ENCODE measurements at places on chromosomes 7 and 10.

DNA sequence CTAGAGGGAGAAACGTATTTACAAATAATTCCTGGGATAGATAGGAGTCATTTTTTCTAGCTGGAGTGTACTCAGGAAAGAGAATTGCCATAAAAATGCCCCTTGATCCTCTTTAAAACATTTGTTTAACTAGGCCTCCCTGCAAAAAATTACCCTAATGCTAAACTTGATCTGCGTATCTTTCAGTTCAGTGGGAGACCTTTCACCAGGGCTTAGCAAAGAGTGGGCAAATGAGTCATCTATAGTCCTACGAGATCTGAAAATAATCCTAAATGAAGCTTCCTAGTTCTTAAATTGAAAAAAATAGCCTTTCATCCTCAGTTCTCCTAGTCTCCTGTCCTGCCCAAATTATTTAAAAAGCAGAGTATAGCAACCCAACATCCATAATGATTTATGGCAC is 198.6 kb upstream of the FRMD4A start:
- no peak for DNase-seq

- no peak for DNase-seq
Observed at GRCh38 chr10:9786101-9786500, 1231.6 kb upstream of the CELF2 start.

- DNase-seq, result no peak
Observed at GRCh38 chr7:142383841-142384492, 126.1 kb upstream of the PRSS58 start.

- DNase-seq, result no peak
Observed at GRCh38 chr7:77321300-77321699, 94.8 kb downstream of the GSAP start.

GRCh38 chr7:103346396-103346795 is 1.0 kb upstream of the PSMC2 start:
- DNase-seq, result no peak

- DNase-seq, result no peak
Observed at GRCh38 chr10:19815036-19815730, 1.0 kb upstream of the PLXDC2 start.

- DNase-seq, result no peak
Observed at GRCh38 chr7:23791721-23792120, 81.7 kb downstream of the STK31 start.

GRCh38 chr10:72480861-72481260 is 126.1 kb upstream of the DNAJB12 start:
- no peak for DNase-seq

DNA sequence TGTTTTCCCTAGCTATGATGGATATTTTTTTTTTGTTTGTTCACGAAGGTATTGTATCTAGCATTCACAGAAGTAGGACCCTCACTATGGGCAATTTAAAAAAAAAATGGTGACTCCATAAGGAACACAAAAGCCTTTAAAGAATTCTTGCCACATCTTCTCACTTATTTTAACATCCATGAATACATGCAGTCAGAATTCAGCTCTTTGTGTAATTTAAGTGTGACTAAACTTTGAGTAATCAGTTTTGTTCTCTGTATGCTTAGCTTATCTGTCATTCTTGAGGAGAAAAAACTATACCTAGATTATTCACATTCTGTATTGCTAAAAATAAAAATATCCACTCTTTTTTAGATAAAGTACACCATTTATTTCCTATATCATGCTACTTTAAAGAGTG is 313.2 kb upstream of the KCND2 start:
- DNase-seq, result no peak

GRCh38 chr10:119531067-119531466 is 11.5 kb downstream of the RGS10 start:
- DNase-seq, result no peak

- DNase-seq, result no peak
Observed at GRCh38 chr7:146660839-146661238, 544.2 kb downstream of the CNTNAP2 start.

DNA sequence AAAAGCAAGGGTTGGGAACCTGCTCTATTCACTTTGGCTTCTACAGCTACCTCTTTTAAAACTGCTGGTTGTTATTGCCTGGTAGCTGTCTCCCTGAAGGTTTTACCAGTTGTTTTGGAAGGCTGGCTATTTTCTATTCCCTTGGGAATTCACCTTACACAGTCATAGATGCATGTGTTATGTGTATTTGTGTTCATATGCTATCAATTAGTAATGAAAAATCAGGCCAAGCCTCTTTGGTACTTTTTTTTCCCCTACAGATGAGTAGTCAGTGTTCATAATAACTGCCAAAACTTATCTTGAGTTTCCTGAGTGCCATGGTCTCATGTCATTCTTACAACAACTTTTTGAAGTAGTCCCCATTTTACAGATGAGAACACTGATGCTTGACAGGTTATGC is 738.0 kb upstream of the GALNT17 start:
- no peak for DNase-seq

- DNase-seq, result no peak
Observed at GRCh38 chr10:132493246-132493755, 44.3 kb upstream of the INPP5A start.

- DNase-seq, result no peak
Observed at GRCh38 chr7:139908792-139909191, 79.7 kb downstream of the TBXAS1 start.

DNA sequence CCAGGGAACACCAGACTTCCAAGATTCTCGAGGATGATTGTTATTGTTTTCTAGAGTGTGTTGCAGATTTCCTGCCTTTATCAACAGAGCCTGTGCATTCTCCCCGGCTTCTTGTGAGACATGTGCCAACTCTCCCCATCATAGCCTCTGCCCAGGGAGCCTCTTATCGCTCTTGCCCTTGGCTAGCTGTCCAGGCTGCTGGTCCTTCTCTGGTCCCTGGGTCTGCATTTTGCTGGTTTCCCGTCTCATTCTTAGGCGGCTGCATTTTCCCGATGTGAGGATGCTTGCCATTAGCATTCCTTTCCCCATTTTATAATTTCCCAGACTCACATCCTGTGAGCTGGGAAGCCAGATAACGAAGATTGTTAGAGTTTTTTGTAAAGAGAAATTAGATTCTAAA is 15.2 kb downstream of the SLC13A4 start:
- DNase-seq, result no peak

GRCh38 chr7:38319873-38320272 is 46.4 kb upstream of the TARP start:
- no peak for DNase-seq

GRCh38 chr7:121085922-121086321 is 97.4 kb downstream of the CPED1 start:
- no peak for DNase-seq

DNA sequence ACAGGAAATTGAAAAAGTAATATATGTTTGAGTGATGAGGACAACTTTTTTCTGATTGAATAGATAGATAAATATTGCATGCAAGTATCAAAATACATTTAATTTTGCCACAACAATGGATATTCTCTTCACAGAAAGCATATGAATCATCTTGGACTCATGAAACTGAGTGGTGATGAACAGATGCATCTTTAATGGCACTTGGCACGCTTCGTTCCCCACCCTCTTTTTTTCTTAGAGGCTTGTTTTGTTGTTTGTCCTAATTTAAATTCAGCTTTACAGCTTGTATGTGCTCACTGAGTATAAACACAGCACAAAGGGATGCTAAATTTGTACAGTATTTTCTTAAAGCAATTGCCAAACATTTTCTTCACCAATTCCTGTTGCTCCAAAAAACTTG is 145.0 kb upstream of the YAE1 start:
- no peak for DNase-seq

- no peak for DNase-seq
Observed at GRCh38 chr10:27865221-27865635, 119.6 kb upstream of the MKX start.

DNA sequence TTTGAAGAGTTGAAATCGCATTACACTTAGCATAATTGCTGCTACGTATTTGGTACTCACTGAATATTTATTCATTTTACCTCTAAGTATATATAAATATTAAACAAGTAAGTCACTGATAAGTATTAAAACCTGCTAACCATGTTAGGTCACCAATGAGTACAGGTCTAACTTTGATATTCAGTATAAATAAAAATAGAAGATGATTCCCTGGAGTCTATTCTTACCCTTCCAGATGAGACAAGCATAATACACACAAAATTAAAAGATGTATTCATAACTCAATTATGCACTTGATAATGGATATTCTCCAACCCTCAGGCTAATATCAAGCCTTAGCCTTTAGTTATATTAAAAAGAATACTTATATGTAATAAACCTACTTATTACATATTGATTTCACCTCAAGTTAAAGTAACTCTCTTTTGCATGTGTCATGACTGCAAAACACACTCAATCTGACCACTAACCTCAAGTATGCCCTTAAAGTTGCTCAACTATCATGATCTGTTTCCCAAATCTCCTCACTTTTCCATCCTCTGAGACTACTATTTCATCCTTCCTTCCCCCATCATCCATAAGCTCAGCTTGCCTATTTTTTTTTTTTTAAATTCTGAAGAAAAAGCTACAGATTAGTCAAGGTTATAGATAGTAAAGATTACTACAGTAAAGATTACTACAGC is 46.8 kb downstream of the IPMK start:
- DNase-seq, result no peak

DNA sequence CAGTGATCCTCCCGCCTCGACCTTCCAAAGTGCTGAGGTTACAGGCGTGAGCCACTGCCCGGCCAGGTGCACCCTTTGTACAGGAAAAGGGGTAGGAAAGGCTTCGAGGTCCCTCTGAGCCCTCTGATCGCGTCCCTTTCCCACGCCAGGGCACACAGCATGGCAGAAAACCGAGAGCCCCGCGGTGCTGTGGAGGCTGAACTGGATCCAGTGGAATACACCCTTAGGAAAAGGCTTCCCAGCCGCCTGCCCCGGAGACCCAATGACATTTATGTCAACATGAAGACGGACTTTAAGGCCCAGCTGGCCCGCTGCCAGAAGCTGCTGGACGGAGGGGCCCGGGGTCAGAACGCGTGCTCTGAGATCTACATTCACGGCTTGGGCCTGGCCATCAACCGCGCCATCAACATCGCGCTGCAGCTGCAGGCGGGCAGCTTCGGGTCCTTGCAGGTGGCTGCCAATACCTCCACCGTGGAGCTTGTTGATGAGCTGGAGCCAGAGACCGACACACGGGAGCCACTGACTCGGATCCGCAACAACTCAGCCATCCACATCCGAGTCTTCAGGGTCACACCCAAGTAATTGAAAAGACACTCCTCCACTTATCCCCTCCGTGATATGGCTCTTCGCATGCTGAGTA is 871 bp downstream of the POP7 start:
- no peak for DNase-seq

GRCh38 chr10:3346851-3347250 is 174.3 kb upstream of the PITRM1 start:
- DNase-seq, result no peak

- DNase-seq, result no peak
Observed at GRCh38 chr10:54368984-54369383, 432.0 kb downstream of the PCDH15 start.

DNA sequence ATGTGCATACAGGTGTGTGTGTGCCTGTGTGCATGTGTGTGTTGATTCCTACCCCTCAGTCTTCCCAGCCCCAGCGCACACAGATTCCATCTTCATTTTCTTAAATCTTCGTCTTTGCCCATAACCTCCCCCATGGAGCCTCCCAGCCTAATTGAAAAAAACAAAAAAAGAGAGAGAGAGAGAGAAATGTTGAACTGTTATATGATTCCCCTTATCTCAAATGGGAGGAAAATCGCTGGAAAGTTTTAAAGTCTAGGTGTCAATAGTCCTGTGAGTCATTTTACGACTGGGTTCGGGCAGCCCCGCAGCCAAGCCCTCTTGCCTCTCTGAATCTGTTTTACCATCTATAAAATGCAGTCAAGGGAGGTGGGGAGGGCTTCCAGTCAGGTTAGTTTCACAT is 60.9 kb downstream of the SPOCK2 start:
- no peak for DNase-seq

DNA sequence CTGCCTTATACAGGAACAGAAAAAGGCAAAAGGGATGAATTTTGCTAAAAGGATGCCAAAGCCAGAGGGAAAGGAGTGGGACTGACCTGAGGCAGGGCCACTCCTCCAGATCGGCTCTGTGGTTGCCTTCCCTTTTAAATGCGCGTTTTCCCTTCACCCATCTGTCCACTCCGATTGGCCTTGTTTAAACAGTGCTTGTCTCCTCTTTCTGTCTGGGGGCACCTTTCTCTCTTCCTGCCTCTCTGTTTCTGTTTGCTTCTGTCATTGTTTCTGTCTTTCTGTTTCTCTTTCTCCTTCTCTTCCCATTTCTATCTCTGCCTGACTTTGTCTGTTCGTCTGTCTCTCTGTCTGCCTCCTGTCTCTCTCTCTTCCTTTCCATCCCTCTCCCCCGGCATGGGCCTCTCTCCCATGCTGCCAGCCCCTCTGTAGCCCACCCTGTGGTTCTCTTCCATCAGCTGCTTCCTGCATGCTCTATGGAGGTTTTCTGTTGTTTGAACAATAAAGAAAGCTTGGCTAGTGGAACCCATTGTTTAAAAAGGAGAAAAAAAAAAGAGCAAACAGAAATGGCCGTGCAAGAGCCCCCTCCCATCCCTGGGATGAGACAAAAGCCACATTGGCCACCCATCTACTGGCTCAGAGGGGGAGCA is 29.5 kb upstream of the HSPB1 start:
- no peak for DNase-seq

DNA sequence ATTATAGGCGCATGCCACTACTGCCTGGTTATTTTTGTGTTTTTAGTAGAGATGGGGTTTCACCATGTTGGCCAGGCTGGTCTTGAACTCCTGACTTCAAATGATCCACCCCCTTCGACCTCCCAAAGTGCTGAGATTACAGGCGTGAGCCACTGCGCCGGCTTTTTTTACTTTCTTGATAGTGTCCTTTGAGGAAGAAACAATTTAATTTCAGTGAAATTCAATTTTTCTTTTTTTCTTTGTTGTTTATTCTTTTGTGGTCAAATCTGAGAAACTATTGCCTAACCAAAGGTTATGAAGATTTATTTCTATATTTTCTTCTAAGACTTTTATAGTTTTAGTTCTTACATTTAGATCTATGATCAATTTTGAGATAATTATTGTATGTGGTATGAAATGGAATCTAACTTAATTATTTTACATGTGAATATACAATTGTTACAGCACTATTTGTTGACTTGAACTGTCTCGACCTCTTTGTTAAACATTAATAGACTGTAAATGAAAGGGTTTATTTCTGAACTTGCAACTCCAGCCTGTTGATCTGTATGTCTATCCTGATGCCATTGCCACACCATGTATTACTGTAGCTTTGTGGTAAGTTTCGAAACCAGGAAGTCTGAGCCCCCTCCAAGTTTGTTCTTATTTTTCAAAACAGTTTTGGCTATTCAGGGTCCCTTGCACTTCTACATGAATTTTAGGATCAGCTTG is 19.8 kb upstream of the RASSF4 start:
- DNase-seq, result no peak

- DNase-seq, result no peak
Observed at GRCh38 chr7:127064-127598, 65.2 kb upstream of the FAM20C start.

- DNase-seq, result no peak
Observed at GRCh38 chr7:22995011-22995410, 18.9 kb downstream of the HYCC1 start.

DNA sequence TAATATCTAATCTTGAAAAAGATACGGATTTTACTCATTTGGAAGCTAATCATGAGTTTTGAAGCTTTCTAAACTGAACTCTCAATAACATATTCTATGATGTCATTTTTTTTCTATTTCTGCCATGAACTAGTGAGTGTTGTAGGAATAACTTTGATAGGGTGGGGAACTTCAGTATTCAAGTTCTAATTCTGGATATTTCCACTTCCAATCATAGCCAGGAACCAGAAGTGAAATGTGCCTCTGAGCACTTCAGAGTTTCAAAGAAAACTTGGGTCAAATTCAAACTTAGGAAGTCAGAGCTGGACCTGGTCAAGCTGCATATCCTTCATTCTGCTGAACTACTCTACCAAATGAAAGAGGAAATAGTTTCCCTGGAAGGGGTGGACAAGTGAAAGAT is 847 bp downstream of the AGMO start:
- DNase-seq, result no peak
